ENCODE measurements at places on chromosomes 11 and 22.

- no peak for DNase-seq
These were observed 16.8 kb downstream of the CUL5 start for GRCh38 chr11:108025387-108026080.

DNA sequence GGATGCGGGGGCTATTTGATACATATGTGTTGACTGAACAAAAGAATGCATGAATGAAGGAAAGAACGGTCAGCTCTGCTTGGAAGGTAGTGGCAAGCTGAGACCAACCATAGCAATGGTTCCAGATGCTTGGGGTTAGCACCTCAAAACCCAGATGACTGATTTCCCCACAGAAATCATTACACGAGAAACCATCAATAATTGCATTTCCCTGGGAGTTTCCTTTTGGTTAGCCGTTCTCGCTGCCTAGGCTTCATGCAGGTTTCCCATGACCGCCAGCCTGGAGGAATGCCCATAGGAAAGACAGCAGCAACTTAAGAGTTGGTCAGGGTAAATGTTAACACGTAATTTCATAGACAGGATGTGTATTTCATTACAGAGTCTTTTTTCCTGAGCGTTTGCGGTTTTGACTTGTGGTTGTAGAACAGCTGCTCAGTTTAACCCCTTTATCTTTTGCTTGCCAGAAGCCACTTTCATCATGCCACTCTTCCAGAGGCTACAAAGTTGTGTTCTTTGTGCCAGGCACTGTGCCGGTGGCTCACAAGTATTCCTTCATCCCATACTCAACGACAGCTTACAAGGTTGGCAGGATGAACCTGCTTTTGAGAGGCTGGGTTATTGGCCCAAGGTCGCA is 2.8 kb downstream of the IL17RA start:
- peak; percentile 60 for DNase-seq

- no peak for DNase-seq
These were observed 11.7 kb downstream of the NRXN2 start for GRCh38 chr11:64711138-64711955.

DNA sequence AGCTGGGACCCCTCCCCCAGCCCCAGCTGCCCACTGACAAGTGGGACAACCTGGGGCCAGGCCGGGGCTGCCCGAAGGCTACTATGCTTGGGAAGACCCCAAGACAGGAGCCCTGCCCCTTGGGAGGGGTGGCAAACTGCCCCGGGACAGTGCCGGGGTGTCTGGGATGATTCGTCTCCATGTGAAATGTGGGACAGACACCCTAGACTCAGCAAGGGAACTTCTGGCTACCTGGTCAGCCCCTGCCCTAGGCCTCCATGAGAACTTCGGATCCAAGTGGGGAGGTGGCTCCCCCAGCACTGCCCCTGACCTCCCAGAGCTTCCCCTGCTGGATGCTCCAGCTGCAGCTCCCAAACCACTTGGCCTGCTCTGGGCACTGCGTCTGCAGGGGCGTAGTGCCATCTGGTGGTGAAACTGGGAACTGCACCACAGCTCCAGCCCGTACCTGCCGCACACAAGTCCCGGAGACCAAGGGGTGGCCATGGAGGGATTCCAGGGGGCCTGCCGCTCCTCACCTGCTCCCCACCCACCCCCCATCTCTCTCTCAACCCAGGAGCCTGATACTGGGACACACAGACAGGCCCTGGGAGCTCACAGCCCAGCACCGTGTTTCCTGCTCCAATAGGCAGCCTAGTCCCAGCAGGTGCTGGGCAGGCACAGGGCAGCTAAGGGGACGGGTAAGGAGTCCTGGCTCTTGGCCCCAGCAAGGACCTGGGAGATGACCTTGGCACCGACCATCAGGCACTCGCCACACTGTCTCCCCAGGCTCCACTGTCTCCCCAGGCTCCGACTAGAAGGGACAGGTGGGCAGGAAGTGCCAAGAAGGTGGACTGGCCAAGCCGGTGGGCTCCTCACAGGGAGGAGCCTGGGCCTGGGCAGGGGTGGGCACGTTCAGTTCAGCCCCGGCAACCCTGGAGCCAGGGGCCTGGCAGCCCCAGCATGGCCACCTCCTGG is 194.1 kb downstream of the IGLL1 start:
- peak; percentile 82 for DNase-seq

- no peak for DNase-seq
These were observed 104.3 kb downstream of the GAB2 start for GRCh38 chr11:78313181-78313795.

DNA sequence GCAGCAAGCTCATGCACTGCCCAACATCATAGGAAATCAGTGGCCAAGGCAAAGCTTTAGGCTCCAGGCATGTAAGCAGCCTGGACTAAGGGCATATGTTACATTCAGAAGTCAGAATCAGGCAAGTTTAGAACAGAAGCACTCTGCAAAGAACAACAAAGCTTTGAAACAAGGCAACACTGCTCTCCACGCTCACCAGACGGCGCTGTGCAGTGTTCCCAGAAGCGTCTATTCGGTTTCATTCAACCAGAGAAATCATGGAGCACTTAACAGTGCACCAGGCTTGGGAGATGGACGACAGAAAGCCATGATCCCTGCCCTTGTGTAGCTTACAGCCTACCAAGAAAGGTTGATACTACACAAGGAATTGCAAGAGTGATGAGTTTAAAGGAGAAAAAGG is 555.8 kb downstream of the BUD13 start:
- peak; percentile 35 for DNase-seq

DNA sequence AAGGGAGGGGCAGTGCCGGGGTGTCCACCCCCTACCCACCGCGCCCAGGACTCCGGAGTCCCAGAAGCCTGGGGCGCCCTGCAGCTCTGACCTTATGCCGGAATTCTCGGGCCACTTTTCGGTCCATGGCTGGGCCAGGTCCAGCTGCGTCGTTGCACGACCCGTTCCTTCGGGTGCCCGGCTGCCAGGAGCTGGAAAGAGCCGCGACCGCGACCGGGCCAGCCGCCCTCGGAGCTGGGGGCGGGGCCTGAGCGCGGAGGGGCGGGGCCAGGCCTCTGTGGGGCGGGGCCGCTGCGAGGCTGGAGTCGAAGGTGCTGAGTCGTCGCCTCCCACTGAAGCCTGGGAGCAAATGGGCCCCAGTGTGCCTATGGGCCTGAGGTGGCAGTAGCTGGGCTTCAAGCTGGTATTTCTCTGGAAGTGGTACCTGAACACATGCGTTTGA is at the start of gene USH1C:
Gene USH1C (minus strand): TSS at position 236 of the 442 bp plus-strand sequence. CDS start 109 bp downstream, at position 127.
- DNase-seq, result peak; percentile 22

- DNase-seq, result no peak
These were observed 2.4 kb downstream of the TRIM44 start for GRCh38 chr11:35664977-35665441.

DNA sequence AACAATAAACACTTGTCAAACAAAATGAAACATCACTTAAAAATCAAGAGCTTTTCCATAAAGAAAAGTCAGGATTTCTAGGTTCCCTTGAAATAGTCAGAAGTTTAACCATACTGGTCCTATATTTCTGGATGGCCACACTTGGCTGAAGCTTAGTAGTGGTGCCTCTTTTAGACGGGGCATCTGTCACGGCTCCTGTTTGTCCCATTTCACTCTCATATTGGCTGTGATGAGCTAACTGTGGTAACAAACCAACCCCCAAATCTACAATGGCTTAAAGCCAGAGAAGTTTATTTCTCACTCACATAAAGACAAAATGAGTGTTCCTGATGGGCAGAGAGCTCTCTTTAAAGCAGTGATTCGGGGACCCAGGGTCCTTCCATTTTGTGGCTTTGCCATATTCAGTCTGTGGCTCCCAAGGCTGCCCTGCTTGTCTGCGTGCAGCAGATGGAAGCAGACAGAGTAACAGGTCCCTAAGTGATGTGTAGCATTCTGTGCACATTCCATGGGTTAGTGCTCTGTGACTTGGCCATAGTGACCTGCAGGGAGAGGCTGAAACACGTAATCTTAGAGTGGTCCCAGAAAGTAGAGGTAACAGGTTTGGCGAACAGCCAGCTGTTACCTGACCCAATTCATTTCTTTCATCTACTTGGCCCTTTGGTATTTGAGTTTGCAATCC is 137.4 kb downstream of the HIPK3 start:
- no peak for DNase-seq

DNA sequence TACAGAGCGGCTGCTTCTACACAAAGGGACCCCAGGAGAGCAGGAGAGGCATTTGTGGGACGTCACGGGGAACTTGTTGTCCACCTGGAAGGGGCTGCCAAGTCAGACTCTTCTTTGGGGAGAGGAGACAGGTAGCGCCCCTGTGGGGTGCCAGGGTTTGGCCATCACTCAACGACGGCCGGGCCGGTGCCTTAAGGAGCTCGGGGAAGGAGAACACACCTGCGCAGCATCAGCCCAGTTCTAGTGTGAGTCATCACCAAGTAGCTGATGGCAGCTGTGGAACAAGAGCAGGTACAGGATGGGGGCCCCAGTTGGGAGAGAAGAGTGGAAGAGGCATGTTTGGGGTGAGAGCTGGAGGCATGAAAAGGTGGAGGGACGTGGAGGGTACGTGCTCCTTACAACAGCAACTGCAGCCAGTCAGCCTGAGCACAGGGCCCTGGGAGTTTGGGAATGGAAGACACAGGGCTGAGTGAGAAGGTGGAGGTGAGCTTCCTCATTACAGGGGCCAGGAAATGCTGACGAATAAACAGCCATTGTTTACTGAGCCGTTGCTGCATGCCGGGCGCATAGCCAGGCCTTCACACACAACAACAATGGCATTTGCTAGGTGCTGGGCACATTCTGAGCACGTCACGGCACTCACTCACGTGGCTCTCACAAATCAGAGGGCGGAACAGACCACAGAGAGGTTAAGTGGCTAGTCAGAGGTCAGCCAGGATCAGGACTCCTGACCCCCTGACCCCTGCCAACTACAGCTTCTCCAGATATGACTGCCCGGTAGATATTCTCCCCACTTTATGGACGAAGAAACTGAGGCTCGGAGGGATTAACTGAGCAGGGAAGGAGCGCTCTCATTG is 29.1 kb upstream of the TP53I11 start:
- no peak for DNase-seq

GRCh38 chr11:112087212-112087611 is 539 bp downstream of the SDHD start:
- DNase-seq, result peak; percentile 5
